Bronchial epithelial cell (primary cell): ENCODE measurements at places on chromosomes 5 and 9.

DNA sequence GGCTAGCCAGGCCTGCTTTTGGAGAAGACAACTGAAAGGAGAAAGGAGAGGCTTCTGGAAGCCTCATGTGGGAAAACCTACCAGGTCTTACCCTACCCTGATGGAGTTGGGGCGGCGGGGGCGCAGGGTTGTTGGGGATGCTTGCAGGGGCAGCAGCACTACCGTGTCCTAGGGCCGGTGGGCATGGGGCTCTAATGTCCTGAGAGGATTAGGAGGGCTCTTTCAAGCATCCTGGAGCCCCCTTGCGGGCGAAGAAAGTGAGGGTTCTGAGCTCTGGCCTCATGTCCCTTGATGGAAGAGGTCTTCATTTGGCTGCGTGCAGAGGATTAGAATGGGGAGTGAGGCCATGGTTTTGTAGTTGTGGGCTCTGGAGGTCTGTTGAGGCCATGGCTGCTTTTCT is 86.9 kb upstream of the PITX1 start:
- DNase-seq, result no peak

- DNase-seq, result no peak
These were observed 5.5 kb upstream of the CACFD1 start for GRCh38 chr9:133454325-133454724.

DNA sequence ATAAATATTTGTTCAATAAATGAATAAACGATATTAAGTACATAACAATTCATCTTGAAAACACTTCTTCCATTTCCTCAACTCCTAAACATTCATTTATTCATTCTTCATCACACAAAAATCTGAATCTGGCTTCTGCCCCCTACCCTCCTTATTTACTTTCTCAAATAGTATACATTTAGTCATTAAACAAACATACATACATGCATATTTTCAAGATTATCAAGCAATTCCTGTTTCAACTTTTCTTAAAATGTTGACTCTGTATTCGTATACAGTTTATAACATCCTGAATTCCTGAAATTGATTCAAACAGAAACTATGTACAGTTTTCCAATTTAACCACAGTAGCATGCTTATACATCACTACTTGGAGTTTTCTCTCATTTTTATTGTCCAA is 129.0 kb downstream of the MUSK start:
- peak; percentile 91 for DNase-seq

- DNase-seq, result no peak
These were observed 213.7 kb downstream of the DCP2 start for GRCh38 chr5:113190347-113190746.

GRCh38 chr9:89978185-89978584 is 373.4 kb downstream of the GADD45G start:
- peak; percentile 38 for DNase-seq

GRCh38 chr9:128116104-128117083 is 11.1 kb downstream of the PTGES2 start:
- DNase-seq, result no peak

GRCh38 chr9:137307255-137308056 is 5.4 kb upstream of the NRARP start:
- DNase-seq, result no peak

DNA sequence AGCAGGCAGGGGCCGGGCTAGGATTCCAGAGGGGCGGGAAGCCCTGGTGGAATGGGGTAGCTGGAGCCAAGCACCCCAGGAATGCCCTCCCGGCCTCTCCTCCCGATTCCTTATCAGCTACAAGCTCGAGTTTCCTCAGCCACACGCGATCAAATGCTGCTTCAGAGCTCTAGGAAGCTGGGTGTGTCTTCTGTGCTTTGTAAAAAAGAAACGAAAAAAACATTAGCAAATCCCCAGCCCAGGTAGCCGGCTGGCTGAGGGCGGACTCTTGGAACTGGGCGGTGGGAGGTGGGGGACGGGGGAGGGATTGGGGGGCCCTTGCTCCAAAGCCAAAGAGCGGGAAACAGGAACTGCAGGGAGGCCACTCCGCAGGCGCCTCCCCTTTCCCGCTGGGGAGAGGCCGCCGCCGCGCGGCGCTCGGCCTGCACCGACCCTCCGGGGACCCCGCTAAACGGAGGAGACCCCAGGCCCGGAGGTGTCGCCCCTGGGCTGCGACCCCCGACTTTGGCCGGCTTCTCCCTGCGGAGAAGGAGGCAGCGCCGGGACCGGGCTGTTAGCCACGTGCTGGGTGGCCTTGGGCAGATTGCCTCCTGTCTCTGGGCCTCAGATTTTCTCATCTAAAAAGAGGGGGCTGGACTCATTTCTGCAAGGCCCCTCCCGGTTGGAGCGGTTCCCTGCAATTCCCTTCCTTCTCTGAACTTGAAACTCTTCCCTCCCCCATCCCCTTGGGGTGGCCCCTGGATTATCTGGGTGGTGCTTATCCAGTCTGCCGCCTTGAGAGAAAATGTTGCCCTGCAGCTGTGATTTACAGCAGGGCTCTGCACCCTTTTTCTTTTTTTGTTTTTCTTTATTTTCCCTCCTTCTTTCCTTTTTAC is 40.9 kb upstream of the FABP6 start:
- DNase-seq, result peak; percentile 38

DNA sequence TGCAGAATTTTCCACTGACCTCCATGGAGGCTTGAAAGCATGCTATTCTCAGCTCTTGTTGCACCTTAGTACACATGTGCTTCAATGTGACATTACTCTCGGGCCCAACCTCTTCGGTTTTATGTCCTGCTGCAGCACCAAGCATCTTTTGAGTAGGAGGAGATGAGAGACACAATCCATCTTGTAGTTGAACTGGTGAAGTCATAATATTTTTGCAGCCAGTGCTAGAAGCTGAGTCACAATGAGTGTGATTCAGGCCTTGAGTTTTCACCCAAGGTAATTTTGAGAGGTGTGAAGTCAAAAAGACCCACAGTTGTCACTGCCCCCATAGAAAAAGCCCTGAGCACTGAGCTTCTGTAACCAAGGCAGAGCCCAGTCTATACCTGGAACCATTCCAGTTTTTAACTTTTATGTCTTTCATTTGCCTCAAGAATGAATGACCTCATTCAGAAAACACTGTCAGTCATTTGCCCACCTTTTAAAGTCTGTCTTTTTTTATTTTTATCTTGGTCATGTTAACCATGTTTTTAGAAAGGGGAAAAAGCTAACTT is 117.7 kb downstream of the ZNF462 start:
- DNase-seq, result peak; percentile 43

GRCh38 chr5:72895758-72896157 is 60.1 kb upstream of the FCHO2 start:
- DNase-seq, result no peak

DNA sequence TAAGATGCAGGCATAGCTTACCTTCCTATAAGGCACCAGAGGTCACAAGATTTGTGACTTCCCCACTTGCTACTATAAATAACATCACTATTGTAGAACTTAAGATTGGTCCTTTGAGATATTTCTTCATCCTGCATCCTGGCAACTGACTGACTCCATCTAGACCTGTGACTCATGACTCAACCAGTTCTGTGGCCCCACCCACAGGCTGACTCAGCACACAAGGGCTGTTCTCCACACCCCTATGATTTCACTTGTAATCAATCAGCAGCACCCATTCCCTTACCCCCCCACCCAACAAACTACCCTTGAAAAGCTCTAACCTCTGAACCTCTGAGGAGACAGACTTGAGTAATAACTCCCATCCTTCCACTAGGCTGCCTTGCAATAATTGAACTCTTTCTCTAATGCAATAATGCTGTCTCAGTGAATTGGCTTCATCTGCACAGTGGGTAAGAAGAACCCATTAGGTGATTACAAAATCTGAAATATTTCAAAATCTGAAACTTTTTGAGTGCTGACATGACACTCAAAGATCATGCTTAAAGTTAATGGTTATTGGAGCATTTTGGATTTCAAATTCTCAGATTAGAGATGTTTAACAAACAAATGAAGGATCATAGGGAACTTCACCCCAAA is 296.7 kb downstream of the ARL15 start:
- peak; percentile 95 for DNase-seq

GRCh38 chr9:126832440-126832839 is 27.6 kb downstream of the ZBTB43 start:
- no peak for DNase-seq

DNA sequence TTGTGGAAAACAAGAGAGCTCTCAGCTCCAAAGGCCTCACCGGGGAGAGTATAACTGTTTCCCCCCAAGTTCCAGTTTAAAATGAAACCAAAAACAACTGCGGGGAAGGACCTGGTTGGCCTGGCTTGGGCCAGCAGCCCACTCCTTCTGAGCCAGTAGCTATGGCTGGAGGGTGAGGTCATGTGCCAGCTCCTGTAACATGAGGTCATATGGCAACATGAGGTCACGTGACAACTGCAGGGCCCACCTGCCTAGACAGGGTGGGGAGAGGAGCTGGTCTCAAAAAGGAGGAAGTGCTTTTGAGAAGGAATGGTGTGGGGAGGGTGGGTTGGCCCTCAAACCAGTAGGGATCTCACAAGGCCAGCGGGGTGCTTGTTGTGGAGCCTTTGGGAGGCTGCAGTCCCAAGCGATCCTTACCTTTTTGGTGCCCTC is 29.3 kb upstream of the CRB2 start:
- DNase-seq, result no peak

DNA sequence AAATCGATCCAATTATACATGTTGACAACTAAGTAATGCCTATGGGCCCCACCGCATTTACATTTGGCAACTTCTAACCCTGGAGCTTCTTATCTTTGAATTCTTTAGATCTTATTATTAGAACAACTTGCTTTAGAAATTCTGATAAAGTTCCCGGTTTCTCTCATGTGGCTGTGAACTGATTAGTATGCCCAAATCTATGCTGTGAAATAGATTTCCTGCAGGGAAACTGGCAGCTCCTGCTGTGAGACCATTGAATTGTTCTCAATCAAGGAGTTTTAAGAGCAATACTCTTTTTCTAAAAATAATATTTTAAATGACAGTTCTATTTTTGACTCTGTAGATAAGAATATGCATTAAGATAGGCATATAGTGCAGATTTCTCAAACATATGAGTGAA is 177.5 kb downstream of the GABRB2 start:
- DNase-seq, result no peak

GRCh38 chr5:82517544-82518075 is 239.5 kb upstream of the RPS23 start:
- DNase-seq, result no peak

- no peak for DNase-seq
These were observed 365.6 kb downstream of the CDK5RAP2 start for GRCh38 chr9:120214332-120214731.

GRCh38 chr9:25421560-25421959 is 256.7 kb downstream of the TUSC1 start:
- no peak for DNase-seq
